HT-29 (cell line): ENCODE measurements at places on chromosomes 7 and 10.

- DNase-seq, result no peak
Observed at GRCh38 chr10:22927661-22928403, at the start of gene ARMC3. Gene ARMC3 (plus strand): TSS chr10:22928053. CDS start chr10:22931997, 3,944 bp downstream.

DNA sequence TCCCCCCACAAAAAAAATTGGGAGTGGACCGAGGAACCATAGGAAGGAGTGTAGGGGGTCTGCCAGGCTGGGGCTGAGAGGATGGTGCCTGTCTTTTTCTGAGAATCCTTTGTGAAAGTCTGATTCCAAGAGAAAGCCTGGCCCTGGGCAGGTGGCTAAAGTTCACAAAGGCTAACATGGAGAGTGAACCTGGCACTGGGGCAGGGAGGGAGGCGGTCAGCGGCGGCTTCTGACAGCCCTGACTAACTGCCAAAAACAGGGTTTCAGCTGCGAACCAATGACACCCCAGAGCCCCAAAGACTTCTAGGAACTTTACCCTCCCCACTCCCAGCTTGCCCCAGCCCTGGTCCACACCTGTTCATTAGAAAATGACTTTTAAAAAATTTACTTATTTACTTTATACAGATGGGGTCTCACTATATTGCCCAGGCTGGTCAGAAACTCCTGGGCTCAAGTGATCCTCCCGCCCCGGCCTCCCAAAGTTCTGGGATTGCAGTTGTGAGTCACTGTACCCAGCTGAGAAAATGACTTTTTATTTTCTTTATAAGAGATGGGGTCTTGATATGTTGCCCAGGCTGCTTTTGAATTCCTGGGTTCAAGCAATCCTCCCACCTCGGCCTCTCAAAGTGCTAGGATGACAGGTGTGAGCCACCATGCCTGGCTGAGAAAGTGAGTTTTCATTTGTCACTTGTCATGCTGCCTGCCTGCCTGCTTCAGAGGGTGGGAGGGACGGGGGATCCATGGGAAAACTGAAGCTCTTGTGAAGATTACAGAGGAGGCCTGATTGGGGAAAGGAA, 61.0 kb upstream of the DUSP5 start:
- no peak for DNase-seq

DNA sequence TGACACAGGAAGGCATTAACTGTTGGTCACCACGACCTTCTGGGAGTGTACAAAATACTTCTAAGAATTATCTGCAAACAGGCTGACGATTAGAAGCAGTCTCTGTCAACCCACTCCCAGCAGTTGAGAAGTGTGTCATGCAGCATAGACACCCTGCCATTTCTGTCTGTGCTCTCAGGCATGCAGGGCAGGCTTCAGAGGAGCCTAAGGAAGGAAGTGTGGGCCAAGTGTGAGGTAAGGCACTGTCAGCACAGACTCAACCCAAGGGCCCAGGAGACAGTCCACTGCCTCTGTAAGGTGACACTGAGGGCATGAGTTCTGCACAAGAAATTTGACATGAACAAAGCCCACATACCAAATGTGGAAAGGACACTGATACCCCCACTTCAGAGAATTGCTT, 109.0 kb upstream of the VIPR2 start:
- DNase-seq, result no peak

- DNase-seq, result no peak
Observed at GRCh38 chr10:75663947-75664664, 232.7 kb downstream of the LRMDA start.

DNA sequence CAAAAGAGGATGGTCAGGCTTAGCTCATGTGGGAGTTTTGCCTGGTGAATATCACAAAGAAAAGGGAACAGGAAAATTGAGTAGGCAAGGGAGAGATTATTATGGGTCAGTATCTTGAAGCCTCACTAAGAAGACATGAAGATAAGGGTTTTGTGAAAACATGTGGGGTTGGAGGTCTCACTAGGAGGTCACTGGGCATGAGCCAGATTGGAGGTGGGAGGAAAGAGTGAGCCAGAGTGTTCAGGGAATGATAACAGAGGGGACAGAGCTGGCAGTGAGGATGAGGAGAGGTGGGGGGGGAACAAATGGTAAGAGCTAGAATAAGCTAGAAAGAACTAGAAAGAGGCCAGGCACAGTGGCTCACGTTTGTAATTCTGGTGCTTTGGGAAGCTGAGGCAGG, 374.3 kb downstream of the GRID1 start:
- no peak for DNase-seq

GRCh38 chr7:121006711-121007315, 18.3 kb downstream of the CPED1 start:
- no peak for DNase-seq

- no peak for DNase-seq
Observed at GRCh38 chr7:47407136-47407535, 174.8 kb downstream of the TNS3 start.

DNA sequence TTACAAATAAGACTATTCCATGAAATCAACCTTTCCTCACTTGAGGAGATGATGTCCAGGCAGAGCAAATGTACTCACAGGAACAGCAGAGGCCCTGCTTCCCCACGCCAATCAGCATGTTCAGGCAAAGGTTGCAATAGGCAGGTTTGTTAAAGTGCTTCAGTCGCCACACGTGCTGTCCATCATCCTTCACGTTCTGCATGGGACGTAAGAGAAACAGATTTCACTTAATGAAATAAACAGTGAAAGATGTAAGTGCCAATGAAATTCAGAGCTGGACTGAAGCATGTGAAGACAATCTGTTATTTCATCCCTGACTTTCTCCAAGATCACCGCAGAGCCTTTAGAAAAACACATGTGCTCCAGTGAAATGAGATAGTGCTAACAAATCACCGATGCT, 217.4 kb downstream of the DGKB start:
- no peak for DNase-seq

DNA sequence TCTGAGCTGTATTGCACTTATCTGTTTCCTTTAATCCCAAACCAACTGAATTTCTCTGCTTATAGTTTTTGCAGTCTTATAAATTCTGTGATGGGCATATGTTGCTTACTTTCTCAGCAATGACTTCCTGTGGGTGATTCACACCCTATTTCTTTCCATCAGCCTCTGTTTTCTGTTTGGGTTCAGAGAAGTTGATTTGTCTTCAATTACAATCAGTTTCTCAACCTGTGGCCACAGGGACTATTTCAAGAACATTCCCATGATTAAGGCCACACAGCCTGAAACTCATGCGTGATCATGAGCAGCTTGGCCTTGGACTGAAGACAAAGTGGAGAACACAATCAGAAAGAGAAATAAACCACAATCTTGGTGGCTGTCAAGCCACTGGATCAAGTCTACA, 1174.6 kb upstream of the C7orf33 start:
- no peak for DNase-seq

DNA sequence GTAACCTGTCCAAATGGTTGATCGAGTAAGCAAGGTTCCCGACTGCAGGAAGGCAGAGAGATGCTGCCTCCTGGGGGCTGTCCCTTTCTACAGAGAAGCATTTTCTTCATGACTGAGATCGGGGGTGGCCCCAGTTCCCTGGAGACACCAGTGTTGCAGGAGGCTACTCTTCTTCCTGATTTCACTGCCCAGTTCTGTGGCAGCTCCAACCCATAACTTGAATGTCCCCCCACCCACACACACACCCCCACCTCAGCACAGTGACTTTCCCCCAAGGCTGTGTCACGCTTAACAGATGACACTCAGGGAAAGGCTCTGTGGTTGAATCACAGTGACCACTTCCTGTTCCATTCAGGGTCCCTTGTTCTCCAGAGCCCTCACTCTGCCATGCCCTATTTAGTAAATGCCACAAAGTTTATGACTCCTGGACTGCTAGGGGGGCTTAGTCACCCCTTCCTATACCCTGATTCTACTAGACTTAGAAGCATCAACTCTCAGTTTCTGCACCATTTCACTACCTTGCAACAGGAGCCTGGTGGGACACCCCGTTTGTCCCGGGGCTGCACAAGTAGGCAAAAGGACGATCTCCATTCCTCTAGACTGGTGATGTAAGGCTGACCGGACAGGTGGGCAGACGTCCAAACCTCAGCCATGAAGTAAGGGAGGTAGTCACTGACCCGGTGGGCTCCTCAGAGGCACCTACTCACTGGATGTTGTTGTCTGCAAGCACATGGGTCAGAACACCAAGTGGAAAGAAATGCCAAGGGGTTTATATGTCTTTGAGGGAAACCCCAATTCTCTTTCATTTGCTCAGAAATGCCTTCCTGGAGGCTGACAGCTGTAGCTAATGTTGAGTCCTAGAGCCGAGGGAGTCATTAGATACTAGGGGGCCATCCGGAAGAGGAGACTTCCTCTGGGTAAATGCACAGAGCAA, 31.3 kb upstream of the SMC3 start:
- peak; percentile 38 for DNase-seq

DNA sequence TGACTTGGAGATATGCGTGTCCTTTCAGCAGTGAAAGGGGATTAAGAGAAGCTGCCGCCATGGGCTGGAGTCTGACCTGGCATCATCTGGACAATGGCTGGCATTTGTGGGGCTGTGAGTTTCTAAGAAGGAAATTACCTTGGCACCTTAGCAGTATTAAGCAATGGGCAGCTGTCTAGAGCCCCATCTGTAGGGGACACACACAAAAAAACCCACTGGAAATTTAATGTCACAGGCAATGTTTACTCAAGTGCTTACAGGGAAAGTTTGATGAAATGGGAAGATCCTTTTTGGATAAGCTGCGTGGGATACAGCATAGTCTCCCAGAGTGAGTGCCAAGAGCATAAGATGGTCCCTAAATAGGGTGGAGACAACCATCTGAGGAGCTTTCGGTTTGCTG, 25.0 kb downstream of the ADRA2A start:
- DNase-seq, result no peak

DNA sequence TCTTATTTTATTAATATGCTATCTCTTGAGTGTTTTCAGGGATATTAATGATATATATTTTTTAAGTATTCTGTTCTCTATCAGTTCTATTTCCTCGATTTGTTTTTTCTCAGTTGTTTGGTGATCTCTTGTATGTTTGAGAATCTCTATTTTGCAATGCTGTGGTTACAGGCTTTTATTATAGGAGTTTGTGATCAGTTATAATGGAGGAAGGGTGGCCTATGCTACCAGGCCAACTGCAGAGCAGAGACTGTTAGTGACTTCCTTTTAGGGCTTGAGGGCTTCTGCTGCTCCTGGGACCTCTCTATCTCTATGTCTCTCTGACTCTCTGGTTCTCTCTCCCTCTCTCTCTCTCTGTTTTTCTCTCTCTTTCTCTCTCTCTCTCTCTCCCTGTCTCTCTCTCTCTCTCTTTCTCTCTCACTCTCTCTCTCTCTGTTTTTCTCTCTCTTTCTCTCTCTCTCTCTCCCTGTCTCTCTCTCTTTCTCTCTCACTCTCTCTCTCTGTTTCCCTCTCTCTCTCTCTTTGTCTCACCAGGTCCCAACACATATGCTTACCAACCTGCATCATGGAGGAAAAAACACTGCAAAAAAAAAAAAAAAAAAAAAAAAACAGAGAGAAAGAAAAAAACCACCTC, 69.4 kb upstream of the CAV2 start:
- DNase-seq, result no peak

- DNase-seq, result no peak
Observed at GRCh38 chr7:50228148-50228547, 76.4 kb upstream of the IKZF1 start.
